ENCODE measurements at places on chromosomes 13 and 19.

DNA sequence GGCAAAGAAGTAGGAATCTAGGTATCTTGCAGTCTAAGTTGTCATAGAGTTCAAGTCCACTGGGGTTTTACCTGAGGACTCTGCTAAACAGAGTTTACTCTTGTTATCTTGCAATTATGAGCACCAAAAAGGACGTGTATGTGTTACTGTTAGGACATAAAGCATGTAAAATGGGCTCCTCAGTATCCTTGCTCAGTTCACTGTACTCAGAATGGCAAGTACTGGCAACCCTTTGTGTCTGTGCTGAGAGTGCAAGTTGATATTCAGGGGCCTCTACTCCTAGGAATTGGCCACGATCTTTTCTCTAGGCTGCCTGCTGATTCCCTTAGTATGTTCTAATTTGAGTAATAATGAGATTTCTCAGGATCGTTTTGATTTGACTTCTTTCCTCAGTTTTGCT lies 13.3 kb downstream of the TDRD3 start:
- no peak for DNase-seq

GRCh38 chr19:13429563-13429962 lies 76.7 kb downstream of the CACNA1A start:
- DNase-seq: no peak

GRCh38 chr13:95035311-95036109 lies 265.7 kb downstream of the ABCC4 start:
- no peak for DNase-seq

- DNase-seq: no peak
These were observed 28.2 kb downstream of the IGFL2 start for GRCh38 chr19:46176116-46176860.

GRCh38 chr13:96090240-96091101 lies 564 bp downstream of the HS6ST3 start:
- peak; percentile 36 for DNase-seq

DNA sequence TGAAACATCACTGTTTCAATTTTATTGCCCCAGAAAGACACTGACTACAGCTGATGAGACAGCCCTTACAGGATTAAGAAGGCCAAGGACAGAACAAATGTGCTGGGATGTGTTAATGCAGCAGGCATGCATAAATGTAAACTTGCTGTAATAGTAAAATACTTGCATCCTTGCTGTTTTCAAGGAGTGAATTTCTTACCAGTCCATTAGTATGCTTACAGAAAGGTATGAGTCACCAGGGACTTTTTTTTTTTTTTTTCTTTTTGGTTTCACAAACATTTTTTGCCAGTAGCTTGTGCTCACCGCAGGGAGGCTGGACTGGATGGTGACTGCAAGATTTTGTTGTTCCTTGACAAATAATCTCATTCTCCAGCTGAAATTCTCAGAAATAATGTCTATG lies 55.1 kb downstream of the GPR180 start:
- no peak for DNase-seq

DNA sequence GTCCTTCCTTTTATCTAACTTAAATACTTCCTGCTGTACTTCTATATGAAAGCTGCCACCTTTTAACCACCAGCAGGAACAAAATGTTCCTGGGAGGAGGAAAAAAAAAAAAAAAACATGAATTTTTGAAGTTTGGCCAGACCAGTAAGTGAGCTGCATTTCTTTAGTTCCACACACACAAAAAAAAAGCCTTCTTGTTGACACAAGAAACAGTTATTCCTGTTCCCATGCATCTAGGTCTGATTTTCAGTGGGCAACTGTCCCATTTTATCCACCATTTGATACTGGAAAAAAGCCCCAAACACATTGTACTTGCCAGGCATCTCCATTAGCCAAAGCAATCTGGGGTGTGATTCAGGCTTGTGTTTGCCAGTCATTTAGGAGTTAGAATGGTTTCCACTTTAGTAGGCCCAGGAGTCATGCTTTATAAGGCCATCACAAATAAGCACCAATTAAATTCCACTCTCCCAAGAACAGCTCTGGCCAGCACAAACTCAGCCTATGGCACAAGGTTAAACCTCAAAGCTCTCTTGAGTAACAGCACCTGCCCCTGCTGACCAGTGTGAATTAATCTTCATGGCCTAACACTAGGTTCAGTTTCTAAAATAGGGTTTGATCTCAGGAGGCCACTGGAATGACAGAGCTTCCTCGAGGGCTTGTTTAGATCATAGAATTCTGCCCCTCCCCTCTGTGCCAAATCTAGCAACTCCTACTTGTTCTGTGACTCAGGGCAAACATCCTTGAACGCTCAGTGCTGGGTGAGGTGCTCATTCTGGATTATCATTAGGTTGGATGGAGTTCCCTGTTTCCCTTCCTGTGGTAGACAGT lies 67.1 kb downstream of the NUFIP1 start:
- no peak for DNase-seq

- DNase-seq: no peak
These were observed 557.1 kb downstream of the DACH1 start for GRCh38 chr13:71309905-71310304.

DNA sequence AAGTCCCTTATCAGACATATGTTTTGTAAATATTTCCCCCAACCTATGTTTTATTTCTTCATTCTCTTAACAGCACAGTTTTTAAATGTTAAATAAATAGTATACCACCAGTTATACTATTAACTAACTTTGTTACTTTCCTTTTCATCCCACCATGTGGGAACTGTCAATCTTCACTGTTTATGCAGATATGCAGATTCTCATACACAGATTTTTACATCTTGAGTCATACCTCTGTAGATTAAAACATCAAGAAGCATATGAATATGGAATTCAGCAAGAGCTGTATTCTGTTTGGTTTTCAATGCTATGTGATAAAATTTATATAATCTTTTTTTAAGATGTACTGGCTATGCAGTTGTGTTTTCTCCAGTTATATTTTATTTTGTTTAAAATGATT lies 566.3 kb downstream of the LIG4 start:
- no peak for DNase-seq

- DNase-seq: no peak
These were observed 30.8 kb downstream of the PRR22 start for GRCh38 chr19:5753743-5754142.

DNA sequence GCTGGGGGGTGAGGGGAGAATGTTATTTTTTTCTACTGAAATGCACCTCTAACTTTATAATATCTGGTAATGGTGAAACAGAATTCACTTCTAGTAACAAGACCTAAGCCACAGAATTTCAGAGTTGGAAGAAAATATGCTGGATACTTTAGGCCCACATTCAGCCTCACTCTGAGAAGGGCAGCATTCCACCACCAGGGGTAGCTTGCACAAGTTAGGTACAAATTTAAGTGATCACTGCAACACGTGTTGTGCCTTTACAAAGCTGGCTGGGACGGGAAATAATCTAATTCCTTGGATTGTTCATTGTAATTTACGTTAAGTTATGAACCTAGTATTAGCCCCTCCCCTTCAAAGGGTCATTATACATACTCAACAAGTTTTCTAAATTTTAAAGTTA lies 192.3 kb downstream of the RGCC start:
- DNase-seq: no peak

DNA sequence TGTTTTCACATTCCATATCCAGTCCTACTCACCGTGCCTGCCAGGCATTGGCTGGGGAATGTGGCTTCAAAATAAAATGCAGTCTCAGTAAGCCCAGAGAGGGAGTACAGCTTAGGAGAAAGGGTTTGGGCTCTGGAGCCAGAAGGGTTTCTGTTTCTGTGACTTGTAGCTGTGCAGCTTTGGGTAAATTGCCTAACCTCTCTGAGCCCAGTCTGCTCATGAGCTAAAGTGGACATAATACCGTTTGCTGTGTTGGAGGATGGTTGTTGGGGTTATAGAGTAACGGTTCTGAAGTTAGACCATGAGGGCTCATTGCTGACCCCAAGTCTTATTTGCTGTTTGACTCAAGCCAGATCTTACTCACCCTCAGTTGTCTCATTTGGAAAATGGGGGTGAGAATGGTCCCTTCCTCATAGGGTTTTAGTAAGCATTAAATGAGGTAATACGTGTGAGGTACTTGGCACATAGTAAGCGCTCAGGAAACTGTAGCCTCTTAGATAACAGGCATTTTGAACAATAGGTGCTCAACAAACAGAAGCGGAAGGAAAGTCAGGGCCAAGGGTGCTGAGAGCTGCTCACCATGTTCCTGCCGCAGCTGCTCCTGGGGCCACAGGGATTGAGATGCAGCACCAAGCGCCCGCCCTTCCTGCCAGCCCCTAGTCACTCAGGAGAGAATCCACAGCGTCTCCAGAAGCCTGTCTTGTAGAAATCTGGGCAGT lies 45.5 kb downstream of the C13orf42 start:
- no peak for DNase-seq

GRCh38 chr19:52248241-52248640 lies 21.1 kb upstream of the ZNF766 start:
- DNase-seq: no peak

GRCh38 chr13:110119935-110120905 lies 186.7 kb downstream of the COL4A1 start:
- no peak for DNase-seq

DNA sequence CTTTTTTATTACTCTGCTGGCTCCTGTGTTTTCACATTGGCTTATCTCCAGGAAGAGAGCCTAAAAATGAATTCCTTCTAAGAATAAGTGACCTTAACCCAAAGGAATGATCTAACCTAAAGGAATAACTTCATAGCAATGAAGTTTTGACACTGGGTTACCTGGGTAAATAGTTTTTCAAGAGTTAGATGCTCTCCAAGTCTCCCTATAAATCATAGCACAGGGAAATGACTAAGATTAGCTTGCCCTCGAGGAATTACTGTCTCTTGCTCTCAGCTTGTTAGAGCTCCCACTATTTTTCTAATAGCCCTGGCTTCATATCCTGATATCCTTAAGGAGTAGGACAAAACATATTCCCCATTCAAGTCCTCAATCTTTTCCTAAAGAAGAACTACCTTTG lies 66.3 kb downstream of the SPRY2 start:
- no peak for DNase-seq

- no peak for DNase-seq
These were observed 99.0 kb downstream of the ZNF429 start for GRCh38 chr19:21604351-21604926.

DNA sequence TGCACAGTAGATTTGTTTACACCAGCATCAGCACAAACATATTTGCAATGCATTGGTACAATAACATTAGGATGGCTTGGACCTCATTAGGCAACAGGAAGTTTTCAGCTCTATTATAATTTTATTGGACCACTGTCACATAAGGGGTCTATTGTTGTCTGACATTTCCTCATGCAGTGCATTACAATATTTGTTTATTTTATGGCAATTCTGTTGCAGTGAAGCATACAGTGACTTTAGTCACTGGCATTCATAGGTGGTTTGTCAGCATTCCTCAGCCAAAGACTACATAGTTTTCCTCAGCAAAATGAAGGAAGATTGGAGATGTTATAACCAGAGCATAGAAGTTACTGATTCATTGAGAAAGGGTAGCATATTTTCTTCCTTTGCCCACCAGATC lies 1732.9 kb downstream of the PCDH9 start:
- no peak for DNase-seq

- no peak for DNase-seq
These were observed 1.4 kb downstream of the TLE6 start for GRCh38 chr19:2978772-2979171.

DNA sequence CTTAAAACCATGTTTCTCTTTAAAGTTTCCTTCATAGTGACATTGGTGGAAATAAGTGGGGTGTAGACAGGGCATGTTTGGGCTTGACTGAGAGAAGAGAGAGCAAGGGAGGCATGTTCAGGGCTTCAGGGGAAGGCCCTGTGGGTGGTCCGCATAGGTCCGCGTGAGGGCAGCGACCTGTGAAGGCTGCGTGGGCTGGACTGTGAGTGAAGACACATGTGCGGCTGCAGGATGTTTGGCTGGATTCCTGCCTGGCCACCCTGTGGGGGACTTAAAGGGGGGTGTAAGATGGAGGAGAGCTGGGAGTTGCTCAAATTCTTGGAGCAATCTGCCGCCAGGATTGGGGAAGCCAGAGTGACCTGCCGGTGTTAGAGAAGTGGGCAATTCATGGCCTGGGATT lies 23.8 kb upstream of the KLF12 start:
- DNase-seq: no peak

DNA sequence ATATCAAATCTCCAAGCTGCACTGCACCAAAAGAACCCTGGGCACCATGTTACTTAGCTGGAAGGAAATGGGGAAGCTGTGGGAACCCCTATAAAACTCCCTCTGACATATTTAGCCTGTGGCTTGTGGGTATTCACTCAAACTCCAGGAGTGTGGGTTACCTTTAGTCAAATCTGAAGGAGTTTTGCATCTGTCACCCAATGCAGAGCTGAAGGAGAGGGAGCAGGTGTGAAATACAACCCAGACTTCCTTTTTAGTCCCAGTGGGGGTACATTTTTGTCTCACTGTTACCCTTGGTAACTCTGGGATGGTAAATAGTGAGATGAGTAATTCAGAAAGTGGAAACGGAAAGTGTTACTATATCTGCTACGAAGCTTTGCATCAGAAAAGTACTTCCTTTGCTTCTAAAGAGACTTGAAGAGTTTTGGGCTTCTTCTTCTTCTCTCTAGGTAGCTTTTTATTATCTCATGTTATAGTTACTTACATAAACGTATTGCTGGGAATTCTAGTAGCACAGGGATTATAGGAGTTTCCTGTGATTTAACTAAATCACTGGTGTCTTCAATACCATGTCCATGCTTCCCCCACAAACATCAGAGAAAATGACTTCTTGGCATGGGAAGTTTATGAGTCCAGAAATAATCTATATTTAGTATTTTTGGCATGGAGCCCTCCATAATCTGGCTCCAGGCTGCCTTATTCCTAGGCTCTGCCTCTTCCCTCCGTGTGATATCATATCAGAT lies 105.9 kb downstream of the AKAP11 start:
- DNase-seq: no peak

All from frontal cortex (tissue), 4 donors.